ENCODE measurements at places on chromosomes 4 and X.
A peak's percentile ranks its signal among the peaks of the same experiment; 100 is the strongest.

DNA sequence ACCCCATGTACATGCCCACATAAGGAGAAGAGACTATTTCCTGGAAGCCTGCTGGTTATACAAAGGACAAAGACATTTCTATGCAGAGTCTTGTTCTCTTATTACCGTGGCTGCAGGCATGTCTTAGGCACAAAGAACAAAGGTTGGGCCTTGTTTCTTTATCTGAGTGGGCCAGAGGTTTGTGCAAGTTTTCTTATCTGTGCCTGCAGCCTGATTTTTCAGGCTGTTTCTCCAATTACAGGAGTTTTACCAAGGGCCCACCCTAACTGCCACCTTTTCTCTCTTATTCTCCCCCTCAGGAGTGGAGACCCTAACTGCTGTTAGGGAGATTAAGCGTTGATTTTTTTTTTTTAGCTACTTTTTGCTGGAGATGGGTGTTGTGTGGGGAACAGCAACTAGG lies 3.5 kb downstream of the TENT5D start:
- no peak for DNase-seq

DNA sequence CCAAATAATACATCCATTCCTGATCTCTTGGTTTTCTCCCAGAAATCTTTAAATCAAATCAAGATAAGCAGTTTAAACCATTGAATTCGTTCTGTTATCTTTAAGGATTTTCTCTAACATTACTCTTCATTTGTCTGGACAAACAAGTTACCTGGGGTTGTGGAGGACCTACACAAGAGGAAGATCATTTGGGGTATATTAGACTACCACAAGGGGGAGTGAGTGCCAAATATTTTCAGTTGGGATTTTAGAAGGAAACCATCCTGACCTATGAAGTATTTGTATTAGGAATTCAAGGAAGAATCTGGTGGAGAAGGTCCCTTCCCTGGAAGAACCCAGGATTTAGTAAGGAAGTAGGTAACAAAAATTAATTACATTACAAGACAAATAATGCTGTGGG lies 12.0 kb upstream of the DCHS2 start:
- no peak for DNase-seq

DNA sequence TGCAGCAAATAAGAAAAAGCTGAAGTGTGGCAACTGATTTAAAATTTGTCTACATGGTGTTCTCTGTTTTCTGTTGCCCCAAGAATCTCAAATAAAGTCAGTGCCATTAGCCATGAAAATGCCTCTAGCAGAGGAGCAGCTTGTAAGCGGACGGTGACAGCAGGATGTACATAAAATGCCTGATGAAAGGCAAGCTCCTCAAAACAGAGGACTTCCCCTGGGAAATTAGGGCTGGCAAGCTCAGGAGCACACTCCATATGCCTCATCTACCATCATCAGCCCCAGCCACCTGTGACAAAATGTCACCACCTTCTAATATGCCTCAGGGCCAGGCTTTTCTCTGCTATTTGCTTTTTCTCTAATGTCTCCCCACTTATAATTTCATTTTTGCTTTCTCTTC lies 54.5 kb downstream of the ASB9 start:
- no peak for DNase-seq

GRCh38 chrX:20393944-20394343 lies 127.2 kb upstream of the RPS6KA3 start:
- DNase-seq, result no peak

GRCh38 chrX:46819136-46819535 lies 17.7 kb upstream of the RP2 start:
- DNase-seq, result no peak

GRCh38 chrX:42869011-42869410 lies 91.0 kb upstream of the PPP1R2C start:
- no peak for DNase-seq

DNA sequence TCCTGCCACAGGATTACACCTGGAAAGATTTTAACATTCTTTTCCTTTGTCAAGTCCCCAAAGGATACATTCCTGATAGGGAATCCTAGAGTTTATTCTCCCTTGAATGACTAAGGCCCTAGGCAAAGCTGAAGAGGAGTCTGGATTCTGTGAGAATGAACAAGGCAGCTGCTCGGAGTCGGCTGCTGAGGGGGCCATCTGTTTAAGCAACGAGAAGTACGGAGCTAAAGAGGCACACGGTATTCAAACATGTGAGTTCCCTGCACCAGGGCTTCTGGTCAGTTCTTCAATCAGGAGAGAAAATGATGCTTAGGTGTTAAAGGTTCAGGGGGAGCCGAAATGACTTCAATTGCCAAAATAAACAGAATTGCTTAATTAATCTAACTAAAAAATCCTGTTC lies 97.6 kb downstream of the MGST2 start:
- DNase-seq, result no peak

DNA sequence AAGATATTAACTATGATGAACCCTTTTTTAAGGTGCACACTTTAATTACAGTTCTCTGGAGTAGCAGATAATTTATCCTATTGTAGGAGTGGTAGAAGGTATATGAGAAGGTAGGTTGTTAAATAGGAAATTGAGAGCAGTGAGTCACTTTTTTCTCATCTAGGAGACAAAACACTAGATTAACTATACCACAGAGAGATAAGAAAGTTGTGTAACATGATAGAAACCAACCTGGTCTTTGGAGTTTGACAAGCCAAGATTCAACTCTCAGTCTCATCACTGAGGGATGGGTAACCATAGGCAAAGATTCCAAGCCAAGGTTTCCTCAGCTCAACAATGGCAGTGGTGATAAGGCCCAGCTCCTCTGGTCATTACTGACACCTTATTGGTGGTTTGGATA lies 104.0 kb downstream of the MAD2L1 start:
- no peak for DNase-seq

- no peak for DNase-seq
These were observed 1376.8 kb upstream of the ADGRL3 start for GRCh38 chr4:59823311-59823710.

GRCh38 chr4:146654687-146655520 lies 16.2 kb downstream of the POU4F2 start:
- DNase-seq, result peak; percentile 41

- DNase-seq, result no peak
These were observed 136.2 kb downstream of the CPXCR1 start for GRCh38 chrX:88883200-88883599.

- no peak for DNase-seq
These were observed 15.3 kb downstream of the GPR174 start for GRCh38 chrX:79159800-79160199.

- DNase-seq, result no peak
These were observed 116.4 kb downstream of the ARX start for GRCh38 chrX:24899391-24899790.
